ENCODE measurements at places on chromosomes 2 and 18.

DNA sequence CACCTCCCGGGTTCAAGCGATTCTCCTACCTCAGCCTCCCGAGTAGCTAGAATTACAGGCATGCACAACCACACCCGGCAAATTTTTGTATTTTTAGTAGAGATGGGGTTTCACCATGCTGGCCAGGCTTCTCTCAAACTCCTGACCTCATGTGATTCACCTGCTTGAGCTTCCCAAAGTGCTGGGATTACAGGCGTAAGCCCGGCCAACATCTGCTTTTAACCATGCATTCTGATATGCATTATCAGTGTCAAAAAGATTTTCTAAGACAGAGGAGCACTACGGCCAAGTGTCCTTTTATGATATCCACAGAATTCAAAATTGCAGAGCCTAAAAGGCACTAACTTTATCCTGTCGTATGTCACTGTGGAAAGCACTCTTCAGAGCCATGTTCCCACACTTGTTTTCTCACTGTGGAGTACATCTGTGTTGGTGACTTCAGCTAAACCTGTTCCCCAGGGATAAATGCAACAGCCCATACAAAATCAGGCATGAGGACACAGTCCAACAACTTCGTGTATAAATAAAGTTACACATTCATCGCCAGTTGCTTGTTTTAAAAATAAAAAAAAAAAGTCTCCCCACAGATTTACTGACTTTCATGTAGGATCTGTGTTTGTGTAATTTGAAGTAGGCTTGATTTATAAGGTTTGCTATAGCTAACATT, 56.4 kb downstream of the STK25 start:
- DNase-seq: no peak

DNA sequence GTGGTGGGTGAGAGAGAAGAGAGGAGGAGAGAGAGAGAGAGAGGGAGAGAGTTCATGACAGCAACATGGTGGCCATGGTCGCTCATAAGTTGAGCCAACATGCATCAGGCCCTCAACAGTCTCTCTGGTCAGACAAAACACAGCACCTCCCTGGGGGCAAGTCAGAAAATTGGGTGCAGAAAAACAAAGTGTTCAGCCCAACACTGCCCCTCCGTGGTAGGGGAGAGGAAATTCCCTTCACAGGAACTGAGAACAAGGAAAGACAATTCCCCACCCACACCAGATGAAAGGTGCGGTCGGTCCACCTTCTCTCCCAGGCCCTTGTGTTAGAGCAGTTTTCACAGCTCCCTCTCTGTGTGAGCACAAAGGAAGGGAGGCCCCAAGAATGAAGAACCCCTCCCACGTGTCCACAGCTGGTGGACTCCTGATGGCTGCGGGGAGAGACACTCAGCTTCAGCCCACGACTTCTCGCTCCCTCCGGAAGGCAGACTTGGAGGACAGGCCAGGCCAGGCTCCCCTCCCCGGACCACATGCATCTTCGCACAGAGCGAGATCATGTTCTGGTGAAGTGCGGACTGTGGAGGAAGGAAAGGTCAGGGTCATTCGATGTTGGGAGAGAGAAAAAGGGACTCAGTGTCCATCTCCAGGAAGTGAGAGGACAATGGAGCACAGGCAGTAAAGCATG, 181.7 kb downstream of the ANAPC1 start:
- DNase-seq: no peak

DNA sequence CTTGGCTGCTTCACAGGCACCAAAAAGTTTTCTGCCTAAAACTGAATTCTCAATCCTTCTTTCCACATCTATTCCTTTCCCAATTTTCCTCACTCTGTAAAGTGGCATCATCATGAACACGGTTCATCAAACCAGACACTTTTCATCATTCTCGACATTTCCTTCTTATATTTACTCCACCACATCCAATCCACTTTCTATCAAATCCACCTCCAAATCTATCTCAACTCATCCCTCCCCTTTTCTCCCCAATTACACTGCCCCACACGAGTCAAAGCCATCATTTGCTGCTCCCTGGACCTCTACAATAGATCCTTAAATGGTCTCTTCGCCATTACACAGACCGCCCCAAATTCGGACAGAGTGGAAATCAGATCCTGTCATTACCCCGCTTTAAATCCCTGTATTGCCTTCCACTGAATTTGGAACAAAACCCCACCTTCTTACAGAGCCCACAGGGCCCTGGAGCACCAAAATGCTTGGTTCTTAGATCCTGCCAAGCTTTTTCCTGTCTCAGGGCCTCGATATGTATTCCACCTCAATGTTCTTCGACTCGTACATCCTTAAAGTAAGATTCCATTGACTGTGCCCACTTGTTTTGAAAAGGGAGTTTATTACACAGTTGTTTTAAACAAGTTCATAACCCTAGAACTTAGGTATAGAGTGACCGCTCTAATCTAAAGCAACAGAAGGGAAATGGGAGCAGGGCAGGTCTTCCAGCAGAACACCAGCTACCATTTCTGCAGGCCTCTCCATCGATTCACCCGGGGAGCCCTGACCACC, 856 bp downstream of the ACAA2 start:
- no peak for DNase-seq

GRCh38 chr2:150204451-150204850, 283.0 kb downstream of the RND3 start:
- DNase-seq: no peak

DNA sequence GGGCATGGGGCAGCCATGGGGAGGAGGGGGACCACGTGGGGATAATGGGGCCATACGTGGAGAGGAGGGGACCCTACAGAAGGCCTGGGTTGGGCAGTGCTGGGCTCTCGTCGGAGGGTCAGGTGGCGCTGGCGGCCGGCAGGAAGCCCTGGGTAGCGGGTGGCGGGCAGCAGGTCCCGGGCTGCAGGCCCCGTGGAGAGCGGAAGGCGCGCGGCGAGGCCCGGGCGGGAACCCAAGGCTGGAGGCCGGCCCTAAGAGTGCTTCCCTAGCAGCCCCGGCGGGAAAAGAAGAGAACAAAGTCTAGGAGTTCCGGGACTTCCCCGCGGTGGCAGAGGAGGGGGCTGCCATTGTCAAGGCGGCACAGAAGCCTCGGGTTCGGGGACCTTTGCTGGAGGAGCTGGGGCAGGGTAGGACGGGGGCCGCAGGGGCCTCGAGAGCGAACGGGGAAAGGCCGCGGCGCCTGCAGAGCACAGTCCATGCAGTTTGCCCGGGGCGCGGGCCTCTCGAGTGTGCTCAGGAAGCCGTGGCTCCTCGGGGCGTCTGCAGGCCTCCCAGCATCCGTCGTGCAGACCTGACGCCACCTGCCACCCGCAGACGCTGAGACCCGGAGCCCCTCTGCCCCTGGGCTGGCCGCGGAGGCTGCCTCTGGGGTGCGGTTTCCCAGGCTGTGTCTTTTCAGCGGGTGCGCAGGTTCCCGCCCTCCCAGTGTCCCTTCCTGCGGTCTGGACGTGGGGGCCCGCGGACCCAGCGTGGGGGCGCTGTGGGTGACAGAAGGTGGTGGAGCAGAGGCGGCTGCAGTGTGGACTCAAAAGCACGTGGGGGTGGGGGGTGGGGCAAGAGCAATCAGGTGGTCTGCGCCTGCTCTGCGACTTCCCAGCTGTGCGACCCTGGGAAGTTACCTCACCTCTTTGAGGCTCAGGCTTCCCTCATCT, 19.4 kb upstream of the NCL start:
- peak; percentile 6 for DNase-seq
